ENCODE measurements at places on chromosomes 6 and 20. TPM values are rescaled to one million over a fixed set of nuclear protein-coding genes. Genes with fewer than 3 reads are reported as not detected.

DNA sequence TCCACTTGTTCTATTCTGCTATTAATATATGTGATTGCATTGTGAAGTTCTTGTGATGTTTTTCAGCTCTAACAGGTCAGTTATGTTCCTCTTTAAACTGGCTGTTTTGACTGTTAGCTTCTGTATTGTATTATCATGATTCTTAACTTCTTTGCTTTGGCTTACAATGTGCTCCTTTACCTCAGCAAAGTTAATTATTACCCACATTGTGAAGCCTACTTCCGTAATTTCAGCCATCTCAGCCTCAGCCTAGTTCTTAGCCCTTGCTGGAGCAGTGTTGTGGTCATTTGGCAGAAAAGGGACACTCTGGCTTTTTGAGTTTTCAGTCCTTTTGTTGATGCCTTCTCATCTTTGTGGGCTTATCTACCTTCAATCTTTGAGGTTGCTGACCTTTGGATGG lies 440.2 kb downstream of the TBC1D32 start:
- DNase-seq, result no peak

DNA sequence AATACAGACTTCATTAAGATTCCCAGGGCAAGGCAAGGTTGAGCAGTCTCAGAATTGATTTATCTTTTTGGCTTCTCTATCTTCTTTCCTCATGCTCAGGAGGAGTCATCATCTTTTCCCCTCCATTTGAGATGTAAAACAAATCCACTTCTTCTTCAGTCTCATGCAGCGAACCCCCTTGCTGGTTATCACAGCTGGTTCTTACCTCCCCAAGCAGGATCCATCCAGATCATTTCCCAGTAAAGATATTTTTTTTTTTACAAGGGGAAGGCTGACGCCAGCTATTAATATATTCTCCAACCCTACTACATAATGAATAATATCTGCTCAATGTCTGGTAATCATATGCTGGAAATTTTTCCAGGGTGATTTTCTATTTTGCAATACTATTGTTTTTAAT lies 508.9 kb upstream of the NOX3 start:
- no peak for DNase-seq

DHX35 gene
- 14.4 TPM for total RNA-seq

PHACTR3 gene
- 10.0 TPM for total RNA-seq

- DNase-seq, result no peak
Measured at GRCh38 chr20:22999756-23000155, 35.4 kb upstream of the SSTR4 start.

GRCh38 chr6:7391151-7391550 lies 1.5 kb downstream of the RIOK1 start:
- no peak for DNase-seq

DNA sequence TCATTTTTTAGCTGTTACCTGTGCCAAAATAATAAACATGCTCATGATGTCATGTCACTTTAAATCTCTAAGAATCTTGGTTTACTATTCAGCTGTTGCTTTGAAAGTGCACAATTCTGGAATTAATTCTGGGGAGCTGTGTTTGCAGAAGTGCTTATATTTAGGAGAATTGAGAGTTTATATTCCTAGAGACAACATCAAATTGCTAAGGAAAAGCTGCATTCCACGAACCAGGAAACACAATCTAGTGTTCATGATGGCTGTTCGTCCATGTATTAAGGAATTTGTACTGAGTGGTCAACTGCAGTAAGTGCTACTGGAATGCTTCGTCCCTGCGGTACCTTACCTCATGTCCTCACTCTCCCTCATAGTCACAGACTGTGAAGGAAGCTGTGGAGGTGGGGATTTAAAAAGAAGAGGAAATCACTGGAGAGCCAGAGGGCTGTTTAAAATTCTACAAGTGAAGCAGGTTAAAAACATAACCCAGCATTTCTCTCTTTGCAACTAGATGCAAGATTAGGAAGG lies 161.0 kb downstream of the TRMT11 start:
- no peak for DNase-seq

GRCh38 chr6:42367353-42368011 lies 84.2 kb downstream of the TRERF1 start:
- DNase-seq, result no peak

- no peak for DNase-seq
Measured at GRCh38 chr6:3961581-3962215, 112.5 kb downstream of the FAM50B start.

GRCh38 chr20:10928841-10929421 lies 255.1 kb upstream of the JAG1 start:
- DNase-seq, result no peak

DNA sequence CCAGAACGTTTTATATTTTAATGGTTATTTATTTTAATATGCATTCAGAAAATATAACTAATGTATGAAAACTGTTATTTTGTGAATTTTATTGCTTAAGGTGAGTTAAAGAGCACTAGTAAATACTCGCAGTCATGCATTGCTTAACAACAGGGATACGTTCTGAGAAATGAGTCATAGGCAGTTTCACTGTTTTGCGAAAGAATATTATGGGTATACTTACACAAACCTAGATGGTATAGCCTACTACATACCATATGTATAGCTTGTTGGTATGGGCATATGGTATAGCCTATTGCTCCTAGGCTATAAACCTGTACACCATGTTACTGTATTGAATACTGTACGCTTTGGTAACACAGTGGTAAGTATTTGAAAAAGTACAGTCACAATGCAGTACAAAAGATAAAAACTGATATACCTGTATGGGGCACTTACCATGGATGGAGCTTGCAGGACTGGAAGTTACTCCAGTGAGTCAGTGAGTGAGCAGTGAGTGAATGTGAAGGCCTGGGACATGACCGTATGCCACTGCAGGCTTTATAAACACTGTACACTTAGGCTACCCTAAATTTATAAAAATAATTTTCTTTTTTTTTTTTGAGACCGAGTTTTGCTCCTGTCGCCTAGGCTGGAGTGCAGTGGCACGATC lies 38.5 kb downstream of the ARFGEF2 start:
- DNase-seq, result no peak

DNA sequence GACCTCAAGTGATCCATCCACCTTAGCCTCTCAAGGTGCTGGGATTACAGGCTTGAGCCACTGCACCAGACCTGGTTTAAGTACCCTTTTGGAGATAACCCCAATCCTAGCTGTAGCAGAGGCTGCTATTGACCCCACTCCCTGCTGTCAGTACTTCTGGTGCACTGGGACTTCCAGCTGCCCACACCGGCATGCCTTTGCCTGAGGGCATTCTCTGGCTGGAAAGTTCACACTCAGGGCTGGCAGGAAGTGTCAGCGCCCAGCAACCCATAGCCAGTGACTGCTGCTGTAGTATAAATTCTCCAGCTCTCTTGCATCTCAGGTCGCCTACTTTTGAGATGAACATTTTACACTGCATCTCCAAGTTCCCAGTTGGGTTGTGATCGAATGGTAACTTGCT lies 75.3 kb downstream of the UTRN start:
- DNase-seq, result no peak

SYNCRIP gene
- total RNA-seq, result 55.7 TPM

DNA sequence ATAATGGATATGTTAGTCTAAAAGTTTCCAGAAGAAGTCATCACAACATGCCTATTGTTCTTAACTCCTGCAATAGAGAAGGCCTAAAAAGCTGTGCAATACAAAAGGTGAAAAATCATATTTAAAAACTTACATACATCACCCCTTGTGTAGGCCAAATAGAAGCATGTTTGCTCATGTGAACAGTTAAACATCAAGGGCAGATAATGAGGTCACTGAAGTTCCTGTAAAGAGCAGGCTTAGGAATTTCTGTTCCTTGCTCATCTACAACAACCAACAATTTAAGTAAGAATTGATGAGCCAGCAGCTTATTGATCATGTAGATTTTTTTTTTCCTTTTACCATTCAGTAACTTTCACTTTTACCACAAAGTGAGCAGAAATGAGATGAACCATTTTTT lies 7.5 kb upstream of the NUP153 start:
- DNase-seq, result no peak

GRCh38 chr6:115932481-115932880 lies 128.2 kb downstream of the FRK start:
- DNase-seq, result no peak

DNA sequence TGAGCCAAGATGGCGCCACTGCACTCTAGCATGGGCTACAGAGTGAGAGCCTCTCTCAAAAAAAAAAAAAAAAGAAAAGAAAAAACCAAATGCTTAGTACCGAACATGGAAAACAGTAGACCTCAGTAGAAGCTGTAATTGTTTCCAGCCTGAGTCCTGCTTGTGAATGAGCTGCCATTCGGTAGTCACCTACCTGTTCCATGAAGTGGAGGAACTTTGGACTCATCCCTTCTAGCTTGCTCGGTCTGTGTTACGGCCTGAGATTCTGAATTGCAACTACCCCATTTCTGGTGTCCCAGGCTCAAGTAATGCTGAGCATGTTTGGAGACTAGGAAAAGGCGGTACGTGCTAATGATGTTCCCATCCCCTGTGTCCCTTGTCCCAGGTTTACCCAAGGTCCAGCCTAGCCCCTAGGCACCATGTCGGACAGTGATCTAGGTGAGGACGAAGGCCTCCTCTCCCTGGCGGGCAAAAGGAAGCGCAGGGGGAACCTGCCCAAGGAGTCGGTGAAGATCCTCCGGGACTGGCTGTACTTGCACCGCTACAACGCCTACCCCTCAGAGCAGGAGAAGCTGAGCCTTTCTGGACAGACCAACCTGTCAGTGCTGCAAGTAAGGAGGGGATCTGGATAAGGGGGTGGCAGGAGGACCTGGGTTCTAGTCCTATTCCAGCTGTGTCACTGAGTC lies 5.1 kb downstream of the TGIF2 start:
- DNase-seq, result no peak

Data from Right ventricle myocardium superior (tissue), 1 donor.